ENCODE measurements at places on chromosomes 12 and 14.

DNA sequence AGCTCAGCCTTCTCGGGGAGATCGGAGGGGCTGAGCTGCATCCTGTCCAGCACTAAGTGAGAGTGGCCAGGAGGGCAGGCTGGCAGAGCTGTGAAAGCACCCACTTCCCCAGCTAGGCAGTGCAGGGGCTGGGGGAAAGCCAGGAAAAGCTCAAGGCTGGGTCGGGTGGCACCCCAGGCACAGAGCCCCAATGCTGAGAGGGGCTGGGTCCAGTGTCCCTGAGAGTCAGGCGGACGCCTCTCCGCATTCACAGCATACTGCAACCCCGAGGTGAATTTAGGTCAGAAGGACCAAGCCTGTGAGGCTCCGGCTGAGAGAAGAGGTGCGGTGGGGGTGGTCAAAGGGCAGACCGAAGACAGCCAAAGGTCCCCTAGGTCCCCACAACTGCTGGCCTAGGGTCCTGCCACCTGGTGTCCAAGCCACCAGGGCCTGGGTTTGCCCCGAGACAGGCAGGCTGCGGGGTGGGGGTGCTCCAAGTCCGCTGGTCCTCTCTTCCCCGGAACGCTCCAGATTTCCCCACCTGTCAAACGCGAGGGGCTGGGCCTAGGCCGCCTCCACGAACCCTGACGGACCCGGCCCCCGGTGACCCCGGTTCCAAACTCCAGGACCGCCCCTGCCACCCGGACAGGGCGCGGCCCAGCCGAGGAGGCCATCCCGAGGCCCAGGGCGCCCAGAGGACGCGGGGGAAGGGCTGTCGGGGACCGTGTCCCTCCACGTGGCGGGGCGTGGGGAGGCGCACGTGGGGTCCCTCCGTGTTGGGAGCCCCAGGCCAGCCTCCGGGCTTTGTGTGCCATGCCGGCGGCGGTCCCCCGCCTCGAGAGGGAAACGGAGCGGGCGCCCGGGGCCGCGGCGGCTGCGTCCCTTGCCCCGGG is 527 bp downstream of the CAMKK2 start:
- peak; percentile 5 for DNase-seq

GRCh38 chr12:68121143-68121542 is 38.4 kb downstream of the IFNG start:
- no peak for DNase-seq

- peak; percentile 82 for DNase-seq
Measured at GRCh38 chr12:49288412-49288853, 6.5 kb upstream of the PRPH start.

DNA sequence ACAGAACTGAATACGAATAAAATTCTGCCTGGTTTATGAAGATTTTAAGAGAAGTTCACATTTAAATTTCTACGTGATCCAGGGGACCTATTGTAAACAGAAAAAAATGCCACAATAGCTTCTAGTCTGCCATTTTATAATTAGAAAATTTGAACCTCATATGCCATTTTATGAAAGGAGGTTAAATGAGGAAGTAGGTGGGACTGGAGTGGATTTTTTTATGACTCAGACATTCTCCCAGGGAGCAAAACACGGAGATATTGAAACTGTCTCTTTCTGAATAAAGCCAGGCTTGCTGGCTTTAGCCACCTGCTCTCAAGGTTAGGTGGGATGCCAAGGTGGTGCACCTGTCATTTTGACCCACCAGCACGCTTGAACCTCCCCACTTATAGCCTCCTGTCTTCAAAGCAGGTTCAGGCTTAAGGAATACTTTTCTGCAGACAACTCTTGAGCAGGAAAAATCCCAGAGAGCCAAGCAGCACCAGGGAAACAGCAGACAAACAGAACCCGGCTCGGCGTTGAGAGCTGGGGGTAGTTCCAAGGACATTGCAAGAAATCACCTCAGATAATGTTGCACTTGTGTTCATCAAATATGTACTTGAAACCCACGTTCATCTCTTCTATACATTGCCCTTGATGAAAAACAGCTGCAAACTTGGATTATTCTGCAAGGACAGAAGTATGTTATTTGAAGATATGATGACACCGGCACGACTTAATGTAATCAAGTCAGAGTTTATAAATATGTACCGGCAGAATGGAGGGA is 203.7 kb downstream of the PPM1H start:
- no peak for DNase-seq

DNA sequence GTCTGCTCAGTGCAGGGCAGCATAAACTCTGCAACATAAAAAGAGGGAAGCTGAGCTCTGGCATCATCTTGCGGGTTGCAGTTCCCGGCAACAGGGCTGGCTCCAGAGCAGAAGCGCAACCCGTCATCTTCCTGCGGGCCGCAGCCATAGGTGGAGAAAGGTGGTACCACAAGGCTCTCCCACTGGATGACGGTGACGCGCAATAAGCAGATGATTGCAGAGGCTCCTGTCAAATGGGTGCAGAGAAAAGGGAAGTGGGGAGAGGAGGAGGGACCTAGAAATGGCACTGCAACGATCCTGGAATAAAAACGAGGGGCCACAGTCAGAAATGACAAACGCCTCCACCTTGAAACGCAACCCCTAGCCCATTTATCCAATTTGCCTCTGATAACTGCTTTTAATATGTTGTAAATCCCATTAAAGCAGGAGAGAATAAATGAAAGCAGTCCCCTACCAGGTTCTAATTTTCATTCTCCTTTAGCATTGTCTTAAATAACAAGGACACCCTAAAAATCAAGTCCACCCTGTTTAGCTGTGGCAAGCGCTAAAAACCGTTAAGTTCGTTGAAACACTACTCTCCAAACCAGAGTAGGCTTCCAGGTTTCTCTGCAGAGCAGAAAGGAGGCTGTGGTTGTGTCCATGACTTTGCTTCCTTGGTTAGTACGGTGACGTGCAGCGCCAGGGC is 30.9 kb upstream of the TUBA1C start:
- peak; percentile 56 for DNase-seq

DNA sequence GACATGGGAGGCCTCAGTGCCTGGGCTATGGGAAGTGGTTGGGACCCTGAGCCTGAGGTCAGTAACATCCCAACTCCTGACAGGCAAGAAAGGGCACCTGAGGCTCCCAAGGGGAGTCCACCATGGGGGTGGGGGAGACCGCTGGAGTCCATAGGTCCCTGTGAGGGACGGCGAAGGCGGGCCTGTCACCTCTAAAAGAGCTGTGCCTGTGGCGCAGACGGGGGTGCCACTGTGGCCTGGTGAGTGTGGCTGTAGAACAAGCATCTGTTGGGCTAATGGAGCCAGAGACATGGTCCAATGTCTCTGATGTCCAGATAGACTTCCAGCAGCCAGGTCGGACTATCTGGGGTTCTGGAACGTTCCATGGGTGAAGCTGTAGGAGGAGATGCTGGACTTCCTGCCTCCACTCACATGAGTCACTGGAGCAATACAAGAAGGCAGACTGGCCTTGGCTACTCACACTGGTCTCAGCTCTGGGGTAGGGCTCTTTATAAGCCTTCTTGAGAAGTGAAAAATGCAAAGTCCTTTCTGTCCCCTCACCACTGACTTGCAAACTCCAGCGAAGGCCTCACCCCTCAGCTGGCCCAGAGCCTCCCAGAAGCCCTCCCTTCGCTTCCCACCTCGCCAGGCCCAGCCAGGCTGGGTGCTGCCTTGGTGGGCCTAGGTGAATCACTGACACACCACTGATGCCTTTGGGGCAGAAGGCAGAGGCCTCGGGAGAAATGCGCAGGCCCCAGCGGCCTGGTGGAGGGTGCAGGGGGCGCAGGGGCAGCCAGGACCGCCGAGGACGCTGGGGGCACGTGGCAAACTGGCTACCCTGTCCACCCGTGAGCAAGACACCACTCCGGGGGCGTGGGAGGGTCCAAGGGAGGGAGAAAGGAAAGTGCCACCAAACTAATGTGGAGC is 1.1 kb upstream of the TRAF3 start:
- no peak for DNase-seq

DNA sequence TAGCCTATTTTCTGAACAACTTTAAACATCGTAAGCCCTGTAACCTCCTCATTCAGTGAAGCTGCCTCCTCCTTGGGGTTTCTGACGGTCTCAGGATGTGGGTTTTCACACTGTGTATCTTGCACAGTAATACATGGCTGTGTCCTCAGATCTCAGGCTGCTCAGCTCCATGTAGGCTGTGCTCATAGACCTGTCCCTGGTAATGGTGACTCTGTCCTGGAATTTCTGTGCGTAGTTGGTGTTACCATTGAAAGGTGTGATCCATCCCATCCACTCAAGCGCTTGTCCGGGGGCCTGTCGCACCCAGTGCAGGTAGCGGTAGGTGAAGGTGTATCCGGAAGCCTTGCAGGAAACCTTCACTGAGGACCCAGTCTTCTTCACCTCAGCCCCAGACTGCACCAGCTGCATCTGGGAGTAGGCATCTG is 980.5 kb downstream of the TMEM121 start:
- peak; percentile 66 for DNase-seq
